Central memory CD8-positive, alpha-beta T cell (primary cell): ENCODE measurements at places on chromosomes 2 and 18.

DNA sequence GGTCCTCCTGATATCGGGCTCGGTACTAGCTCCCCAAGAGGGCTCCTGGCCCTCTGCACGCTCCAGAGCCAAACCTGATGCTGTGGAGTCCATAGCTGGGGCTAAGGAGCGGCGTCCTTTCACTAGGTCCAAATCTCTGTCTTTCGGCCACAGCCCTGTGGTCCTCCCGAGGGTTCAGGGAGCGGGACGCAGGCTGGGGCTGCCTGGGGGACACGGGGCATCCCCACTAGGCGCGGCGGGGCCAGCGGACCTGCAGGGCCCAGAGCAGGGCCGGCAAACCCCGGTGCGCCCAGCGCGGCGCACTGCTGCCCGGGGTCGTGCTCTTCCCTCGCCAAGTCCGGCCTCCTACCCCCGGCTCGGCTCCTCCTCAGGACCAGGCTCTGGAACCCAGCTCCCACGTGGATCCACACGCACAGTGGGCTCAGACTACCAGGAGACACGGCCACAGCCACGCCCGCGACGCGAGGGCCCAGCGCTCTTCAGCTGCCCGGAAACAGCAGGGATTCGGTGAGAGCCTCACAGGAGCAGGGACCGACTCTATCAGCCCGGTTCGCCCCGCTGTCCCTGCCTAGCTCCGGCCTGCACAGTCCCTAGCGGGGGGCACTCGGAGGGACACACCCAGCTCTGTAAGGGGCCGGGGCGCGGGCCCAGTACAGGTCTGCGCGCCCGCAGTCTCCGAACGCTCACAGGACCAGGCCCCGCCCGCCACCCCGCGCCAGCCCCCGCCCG lies 593 bp downstream of the ZNF514 start:
- peak overlapping the region; percentile 91 for H3K4me3 ChIP-seq
- no peak overlapping the region for H3K27ac ChIP-seq
- H3K36me3 ChIP-seq, result peaks cover 10% of the 10 kb centered on the region
- no peak for DNase-seq

DNA sequence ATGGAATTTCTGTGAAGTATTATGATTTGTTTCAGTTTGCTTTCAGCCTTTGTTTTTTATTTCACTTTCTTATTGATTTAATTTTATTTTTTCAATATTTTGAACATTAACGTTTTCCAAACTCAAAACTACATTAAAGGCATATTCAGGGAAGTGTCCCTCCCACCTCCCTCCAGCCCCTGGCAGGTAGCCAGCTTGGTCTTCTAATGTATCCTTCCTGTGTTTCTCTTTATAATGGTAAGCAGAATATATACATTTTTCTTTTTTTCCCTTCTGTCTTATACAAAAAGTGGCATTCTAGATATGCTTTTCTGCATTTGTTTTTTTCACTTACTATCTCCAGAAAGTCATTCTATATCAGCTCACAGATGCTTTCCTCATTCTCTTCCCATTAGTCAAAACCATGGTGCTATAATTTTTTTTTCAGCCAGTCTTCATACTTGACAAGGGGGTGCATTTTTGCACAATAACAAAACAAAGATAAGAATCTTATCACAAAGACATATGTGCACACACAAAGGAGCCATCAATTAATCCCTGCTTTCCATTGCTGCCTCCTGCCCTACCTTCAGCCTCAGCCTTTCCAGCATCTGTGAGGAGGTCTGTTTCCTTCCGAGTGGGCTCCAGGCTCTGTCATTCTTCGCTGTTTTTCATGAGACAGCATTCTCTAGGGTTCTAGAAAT lies 33.7 kb upstream of the TMEM177 start:
- H3K27ac ChIP-seq, result no peak overlapping the region
- peaks cover 39% of the 10 kb centered on the region for H3K27me3 ChIP-seq
- H3K4me1 ChIP-seq, result no peaks in the 10 kb centered on the region
- H3K36me3 ChIP-seq, result no peaks in the 10 kb centered on the region
- no peak for DNase-seq
- H3K4me3 ChIP-seq, result no peak overlapping the region

- H3K27ac ChIP-seq, result no peak overlapping the region
- H3K4me3 ChIP-seq, result no peak overlapping the region
- peaks cover 17% of the 10 kb centered on the region for H3K4me1 ChIP-seq
- H3K27me3 ChIP-seq, result no peaks in the 10 kb centered on the region
- no peaks in the 10 kb centered on the region for H3K36me3 ChIP-seq
Observed at GRCh38 chr2:113136828-113137775, 9.7 kb downstream of the IL1RN start.

DNA sequence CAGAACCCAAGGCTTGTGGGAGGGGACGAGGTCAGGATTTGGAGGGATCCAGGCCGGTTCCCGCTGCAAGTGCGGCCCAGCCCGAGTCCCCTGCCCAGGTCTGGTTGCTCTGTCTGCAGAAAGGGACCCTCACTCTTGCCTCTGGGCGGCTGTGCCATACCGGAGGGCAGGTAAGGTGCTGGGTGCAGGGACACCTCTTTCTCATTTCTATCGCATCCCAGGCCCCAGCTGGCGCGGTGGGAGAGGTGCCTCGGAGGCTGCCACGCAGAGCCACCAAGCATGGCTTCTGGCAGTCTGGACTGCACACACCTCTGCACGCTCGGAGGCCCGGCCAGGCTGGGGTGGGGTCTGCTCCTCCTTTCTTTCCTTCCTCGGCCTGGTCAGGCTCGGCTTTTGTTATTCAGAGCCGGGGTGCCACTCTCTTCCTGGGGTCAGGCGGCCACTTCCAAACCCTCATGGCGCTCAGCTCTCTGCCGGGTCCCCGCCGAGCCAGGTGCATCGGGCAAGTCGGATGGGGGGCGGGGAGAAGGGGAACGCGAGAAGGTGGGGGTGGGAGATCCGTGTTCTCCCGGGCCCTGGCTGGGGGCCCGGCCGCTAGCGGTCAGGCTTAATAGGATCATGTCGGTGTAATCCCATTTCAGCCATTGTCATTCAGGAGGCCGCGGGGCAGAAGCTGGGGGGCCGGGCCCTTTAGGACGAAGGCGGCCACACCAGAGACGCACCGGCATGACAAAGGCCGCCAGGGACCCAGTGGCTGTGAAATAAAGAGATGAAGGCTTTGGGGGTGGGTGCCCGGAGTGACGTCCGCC lies 9.0 kb downstream of the GBX2 start:
- peaks cover 1% of the 10 kb centered on the region for H3K36me3 ChIP-seq
- H3K4me1 ChIP-seq, result no peaks in the 10 kb centered on the region
- no peak for DNase-seq
- no peak overlapping the region for H3K27ac ChIP-seq
- no peak overlapping the region for H3K4me3 ChIP-seq
- H3K27me3 ChIP-seq, result peaks cover 77% of the 10 kb centered on the region

DNA sequence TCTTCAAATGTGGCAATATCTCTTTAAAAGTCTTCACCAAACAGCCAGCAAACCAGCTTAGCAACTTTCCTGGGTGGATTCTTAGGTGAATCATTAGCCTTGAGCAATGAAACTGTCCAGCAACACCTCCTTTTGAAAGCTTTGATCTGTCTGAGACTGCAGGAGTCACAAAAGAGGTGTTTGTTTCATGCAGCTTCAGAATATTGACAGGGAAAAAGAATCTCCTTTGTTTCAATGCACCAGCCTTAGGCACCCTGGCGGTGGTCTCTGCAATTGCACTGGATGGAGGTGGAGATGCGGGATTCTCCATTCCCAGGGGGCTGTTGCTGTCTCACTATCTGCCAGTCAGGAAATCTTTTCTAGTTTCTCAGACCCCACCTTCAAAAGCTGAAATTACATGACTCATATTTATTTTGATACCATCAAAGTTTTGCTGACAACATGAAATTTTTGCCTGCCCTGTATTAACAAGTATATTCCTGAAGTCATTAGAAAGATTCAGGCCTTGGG lies 76.0 kb upstream of the DSG1 start:
- no peaks in the 10 kb centered on the region for H3K36me3 ChIP-seq
- no peak overlapping the region for H3K27ac ChIP-seq
- H3K4me3 ChIP-seq, result no peak overlapping the region
- DNase-seq, result no peak
- H3K27me3 ChIP-seq, result no peaks in the 10 kb centered on the region

GRCh38 chr2:127059559-127059958 lies 47.4 kb downstream of the BIN1 start:
- no peak overlapping the region for H3K4me3 ChIP-seq
- no peak overlapping the region for H3K27ac ChIP-seq
- peaks cover 13% of the 10 kb centered on the region for H3K36me3 ChIP-seq
- H3K27me3 ChIP-seq, result no peaks in the 10 kb centered on the region
- no peak for DNase-seq
- peaks cover 17% of the 10 kb centered on the region for H3K4me1 ChIP-seq

- H3K36me3 ChIP-seq, result no peaks in the 10 kb centered on the region
- no peak overlapping the region for H3K27ac ChIP-seq
- H3K27me3 ChIP-seq, result no peaks in the 10 kb centered on the region
- DNase-seq, result no peak
- peaks cover 5% of the 10 kb centered on the region for H3K4me1 ChIP-seq
Observed at GRCh38 chr2:178704876-178705275, 102.3 kb downstream of the TTN start.

DNA sequence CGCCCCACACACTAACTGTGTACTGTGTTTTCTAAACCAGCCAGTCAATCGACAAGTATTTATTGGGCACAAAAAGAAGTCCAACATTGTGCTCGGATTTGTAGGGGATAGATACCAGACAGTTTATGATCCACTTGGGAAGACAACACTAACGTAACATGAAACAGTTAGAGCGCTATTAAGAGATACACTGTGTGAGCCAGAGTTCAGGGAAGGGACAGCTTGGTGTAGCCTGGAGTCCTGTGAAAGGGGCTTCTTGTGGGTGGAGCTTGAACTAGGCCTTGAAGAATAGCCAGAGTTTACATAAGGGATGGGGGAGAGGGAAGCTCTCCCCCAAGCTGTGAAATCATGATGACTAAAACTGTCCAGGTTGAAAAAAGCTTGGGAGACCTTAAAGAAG lies 176.4 kb upstream of the TCF4 start:
- H3K27me3 ChIP-seq, result no peaks in the 10 kb centered on the region
- H3K4me1 ChIP-seq, result no peaks in the 10 kb centered on the region
- H3K36me3 ChIP-seq, result no peaks in the 10 kb centered on the region
- H3K4me3 ChIP-seq, result no peak overlapping the region
- no peak for DNase-seq

GRCh38 chr2:29405266-29405665 lies 290.1 kb downstream of the CLIP4 start:
- no peak for DNase-seq
- H3K27ac ChIP-seq, result no peak overlapping the region
- H3K4me3 ChIP-seq, result no peak overlapping the region
- H3K4me1 ChIP-seq, result no peaks in the 10 kb centered on the region
- H3K36me3 ChIP-seq, result peaks cover 1% of the 10 kb centered on the region

- no peaks in the 10 kb centered on the region for H3K4me1 ChIP-seq
- no peak for DNase-seq
- no peaks in the 10 kb centered on the region for H3K27me3 ChIP-seq
- no peak overlapping the region for H3K27ac ChIP-seq
- no peaks in the 10 kb centered on the region for H3K36me3 ChIP-seq
- H3K4me3 ChIP-seq, result no peak overlapping the region
Observed at GRCh38 chr18:12580630-12581342, 77.1 kb downstream of the SPIRE1 start.

DNA sequence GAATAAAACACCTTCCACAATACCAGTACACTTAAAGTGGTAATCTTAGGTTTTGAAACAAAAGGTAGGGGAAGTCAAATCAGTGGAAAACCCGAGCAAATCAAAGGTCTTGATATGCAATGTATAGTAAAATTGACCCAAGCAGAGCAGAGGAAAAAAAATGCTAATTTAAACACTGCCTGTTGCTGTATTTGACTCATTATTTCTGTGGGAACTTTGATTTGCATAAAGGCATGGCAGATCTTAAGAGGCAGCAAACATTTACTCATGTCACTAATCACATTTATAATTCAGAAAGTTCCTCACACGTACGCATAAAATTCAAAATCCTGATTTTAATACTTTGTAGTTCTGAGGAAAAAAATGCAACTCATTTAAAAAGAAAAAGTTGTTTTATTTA lies 64.4 kb downstream of the IKZF2 start:
- H3K27ac ChIP-seq, result no peak overlapping the region
- no peak for DNase-seq

GRCh38 chr2:210199186-210199765 lies 26.0 kb downstream of the ACADL start:
- no peaks in the 10 kb centered on the region for H3K36me3 ChIP-seq
- no peak for DNase-seq
- no peaks in the 10 kb centered on the region for H3K4me1 ChIP-seq
- no peak overlapping the region for H3K4me3 ChIP-seq

GRCh38 chr2:231617059-231617926 lies 24.6 kb downstream of the TEX44 start:
- H3K27ac ChIP-seq, result no peak overlapping the region
- no peak overlapping the region for H3K4me3 ChIP-seq
- no peak for DNase-seq
- H3K27me3 ChIP-seq, result no peaks in the 10 kb centered on the region
- peaks cover 9% of the 10 kb centered on the region for H3K36me3 ChIP-seq
- peaks cover 17% of the 10 kb centered on the region for H3K4me1 ChIP-seq

- H3K36me3 ChIP-seq, result no peaks in the 10 kb centered on the region
- H3K4me1 ChIP-seq, result peaks cover 36% of the 10 kb centered on the region
- no peak overlapping the region for H3K4me3 ChIP-seq
- no peaks in the 10 kb centered on the region for H3K27me3 ChIP-seq
Observed at GRCh38 chr2:84646514-84646913, 130.2 kb downstream of the DNAH6 start.

GRCh38 chr2:107337209-107337898 lies 451.4 kb upstream of the ST6GAL2 start:
- no peaks in the 10 kb centered on the region for H3K4me1 ChIP-seq
- DNase-seq, result no peak
- no peak overlapping the region for H3K27ac ChIP-seq

DNA sequence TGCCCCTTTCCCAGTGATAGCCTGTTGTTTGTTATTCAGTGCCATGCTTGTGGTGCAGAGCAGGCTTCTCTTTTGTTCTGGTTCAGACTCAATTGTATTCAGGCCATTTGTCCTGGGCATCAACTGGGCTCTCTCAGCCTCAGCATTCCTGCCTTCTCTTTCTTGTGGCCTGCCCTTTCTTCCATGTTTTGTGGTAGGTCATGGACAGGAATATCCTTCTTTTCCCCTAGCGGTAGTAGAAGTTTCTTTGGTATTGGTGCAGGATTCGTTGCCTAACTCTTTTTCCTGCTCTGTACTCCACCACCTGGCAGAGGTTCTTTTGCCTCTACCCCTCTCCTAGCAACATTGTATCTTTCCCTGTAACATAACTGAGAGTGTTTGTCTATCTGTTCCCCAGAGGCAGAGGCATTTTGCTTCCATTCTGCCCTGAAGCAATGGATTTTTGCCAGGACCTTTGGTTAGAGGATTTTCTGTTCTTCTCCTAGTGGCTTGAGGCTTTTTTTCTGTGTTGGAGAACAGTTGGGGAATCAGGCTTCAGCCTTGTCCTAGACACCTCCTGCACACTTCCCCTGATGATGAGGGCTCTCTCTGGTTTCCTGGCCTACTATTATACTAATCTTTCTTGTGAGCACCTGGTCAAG lies 68.5 kb downstream of the NCOA1 start:
- H3K27me3 ChIP-seq, result no peaks in the 10 kb centered on the region
- peaks cover 69% of the 10 kb centered on the region for H3K4me1 ChIP-seq
- H3K36me3 ChIP-seq, result peaks cover 3% of the 10 kb centered on the region
- DNase-seq, result no peak
- H3K4me3 ChIP-seq, result no peak overlapping the region
